ENCODE measurements at places on chromosomes 2 and 18. TPM values are rescaled to one million over a fixed set of nuclear protein-coding genes. Genes with fewer than 3 reads are reported as not detected.
A peak's percentile ranks its signal among the peaks of the same experiment; 100 is the strongest.

DNA sequence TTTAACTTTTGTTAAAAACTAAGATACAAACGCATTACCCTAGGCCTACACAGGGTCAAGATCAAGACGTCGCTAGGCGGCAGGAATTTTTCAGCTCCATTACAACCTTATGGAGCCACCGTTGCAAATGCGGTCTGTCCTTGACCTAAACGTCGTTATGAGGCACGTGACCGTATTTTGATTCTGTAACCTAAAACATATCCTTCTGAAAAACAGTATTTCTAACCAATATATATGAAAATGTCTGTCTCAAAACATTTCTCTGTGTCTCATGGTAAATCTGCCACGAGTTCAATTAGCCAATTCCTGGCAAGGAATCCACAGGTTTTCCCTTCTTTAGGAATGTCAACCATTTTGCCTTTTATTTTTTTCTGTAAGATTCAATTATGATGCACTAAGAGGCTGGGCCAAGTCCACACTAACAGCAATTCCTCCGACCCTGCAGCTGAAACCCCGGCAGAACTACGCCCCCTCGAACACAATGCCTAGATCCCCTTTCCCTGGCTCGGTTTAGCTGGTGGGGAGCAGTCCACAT lies 1.7 kb downstream of the RTN4 start:
- peak; percentile 18 for DNase-seq

DNA sequence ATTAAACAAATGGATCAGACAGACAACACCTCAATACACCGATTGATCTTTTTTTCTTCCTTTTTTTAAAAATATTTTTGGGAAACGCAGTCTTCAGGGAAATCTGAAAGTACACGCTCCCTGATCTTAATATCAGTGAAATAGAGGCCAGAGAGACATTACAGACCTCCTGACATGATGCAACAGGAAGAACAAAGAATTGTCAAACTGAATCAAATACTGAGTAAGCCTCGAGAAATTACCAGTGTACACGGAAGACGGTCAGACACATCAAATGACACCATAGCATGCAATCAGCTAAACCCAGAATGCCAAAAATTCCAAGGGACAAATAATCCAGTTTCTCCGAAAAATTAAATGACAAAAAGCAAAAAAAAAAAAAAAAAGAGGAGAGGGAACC lies 80.2 kb upstream of the NFU1 start:
- DNase-seq, result no peak

DNA sequence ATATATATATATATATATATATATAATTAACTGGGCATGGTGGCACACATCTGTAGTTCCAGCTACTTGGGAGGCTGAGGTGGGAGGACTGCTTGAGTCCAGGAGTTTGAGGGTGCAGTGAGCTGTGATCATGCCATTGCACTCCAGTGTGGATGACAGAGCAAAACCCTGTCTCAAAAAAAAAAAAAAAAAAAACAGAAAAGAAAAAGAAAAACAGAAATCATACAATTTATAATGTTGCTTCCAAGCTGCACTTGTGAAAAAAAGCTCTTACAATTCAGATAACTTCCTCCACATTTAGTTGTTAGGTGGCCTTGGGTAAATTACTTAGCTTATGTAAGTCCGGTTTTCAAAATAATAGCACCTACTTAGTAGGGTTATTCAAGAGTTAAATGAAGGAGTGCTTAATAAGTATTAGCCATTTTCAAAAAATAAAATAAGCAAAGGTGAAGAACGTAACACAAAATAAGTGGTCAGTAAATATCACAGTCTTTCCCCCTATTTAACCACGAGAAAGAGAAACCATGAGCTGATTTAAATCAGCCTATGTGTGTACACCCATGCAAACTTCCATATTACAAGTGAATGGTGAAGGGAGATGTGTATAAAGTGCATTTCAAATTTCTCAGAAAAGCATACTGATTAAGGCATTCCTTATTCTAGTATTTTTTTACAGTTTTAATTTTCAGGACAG lies 2.3 kb downstream of the WIPF1 start:
- no peak for DNase-seq

DNA sequence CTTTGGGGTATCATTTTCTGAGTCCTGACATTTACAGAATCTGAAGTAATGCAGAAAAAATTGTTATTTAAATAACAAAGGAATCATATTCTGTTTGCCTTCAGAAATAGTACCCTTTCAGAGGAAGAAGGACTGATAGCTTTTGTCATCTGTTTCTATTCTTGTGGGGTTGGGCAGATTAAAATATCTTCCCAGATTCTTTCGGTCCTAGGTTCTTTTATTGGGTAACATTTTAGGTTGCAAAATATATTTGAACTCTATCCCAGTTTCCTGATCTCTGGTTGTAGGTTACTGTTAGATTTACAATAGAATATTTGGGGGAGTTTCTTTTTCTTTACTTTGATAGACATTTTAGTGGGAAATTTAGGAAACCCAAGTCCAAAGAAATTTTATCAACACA lies 550.5 kb downstream of the SPAG16 start:
- no peak for DNase-seq

DNA sequence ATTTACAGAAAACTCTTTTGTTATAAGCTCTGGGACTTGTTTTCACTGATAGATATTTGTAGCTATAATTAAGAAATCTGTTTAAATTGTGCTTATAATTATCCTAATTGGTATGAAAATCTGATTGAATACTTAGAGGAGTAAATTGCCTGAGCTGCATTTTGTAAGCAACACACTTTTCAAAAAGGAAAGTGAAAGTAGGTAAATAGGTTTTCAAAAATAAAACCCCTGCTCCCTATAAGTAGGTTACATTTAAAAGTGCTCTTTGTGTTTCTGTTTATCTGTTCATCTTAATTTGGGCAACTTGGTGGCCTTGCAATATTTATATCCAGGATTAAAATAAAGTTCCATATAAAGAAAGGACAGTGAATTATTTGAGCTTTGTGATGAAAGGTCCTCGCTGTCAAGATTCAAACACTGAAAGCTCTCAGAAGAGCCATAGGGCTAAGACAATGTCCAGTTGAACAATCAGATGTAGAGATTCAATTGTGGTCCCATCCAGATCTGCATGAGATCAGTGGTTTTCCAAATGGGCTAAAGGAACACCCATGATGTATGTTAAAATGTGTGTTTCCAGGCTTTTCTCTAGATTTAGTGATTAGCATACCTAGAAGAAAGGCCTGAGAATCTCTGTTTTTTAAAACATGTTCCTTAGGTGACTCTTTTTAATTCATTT lies 371.6 kb downstream of the RPRM start:
- no peak for DNase-seq

Gene POTEC
- total RNA-seq, result not detected

Gene POTEJ
- total RNA-seq, result not detected

DNA sequence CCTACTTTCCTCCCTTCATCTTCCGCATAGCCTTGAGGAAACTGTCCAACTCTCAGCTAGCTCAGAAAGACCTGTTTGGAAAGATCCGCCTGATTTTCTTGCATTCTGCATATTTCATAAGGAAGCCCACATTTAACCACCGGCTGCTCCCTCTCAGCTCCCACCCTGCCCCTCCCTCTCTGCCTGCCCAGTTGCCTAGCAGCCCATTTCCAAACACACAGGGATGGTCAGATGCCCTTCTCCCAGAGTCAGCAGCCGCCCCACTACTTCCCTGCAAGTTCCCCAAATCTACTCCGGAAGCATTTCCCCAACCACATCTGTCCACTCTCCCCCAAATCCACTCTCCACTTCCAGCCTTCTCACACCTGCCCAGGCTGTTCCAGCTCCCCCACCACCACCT lies 96.0 kb downstream of the TNS1 start:
- no peak for DNase-seq

Gene POLE4
- 48.4 TPM for total RNA-seq

DNA sequence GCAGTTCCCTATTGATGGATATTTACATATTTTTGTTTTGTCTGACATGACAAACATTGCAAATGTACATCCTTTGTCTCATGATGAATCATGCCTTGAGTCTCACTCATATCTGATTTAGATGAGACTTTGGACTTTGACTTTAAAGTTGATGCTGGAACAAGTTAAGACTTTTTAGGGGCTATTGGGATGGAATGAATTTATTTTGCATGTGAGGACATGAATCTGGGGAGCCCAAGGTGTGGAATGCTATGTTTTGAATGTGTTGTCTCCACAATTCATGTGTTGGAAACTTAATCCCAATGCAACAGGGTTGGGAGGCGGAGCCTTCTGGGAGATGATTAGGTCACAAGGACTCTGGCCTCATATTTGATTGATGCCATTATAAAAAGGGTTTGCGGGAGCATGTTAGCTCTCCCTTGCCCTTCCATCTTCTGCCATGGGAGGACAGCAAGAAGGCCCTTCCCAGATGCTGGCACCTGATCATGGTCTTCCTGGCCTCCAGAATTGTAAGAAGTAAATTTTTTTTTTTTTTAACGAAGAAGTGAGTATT lies 29.1 kb upstream of the INO80D start:
- no peak for DNase-seq

Gene HOXD13
- not detected for total RNA-seq
